Left cardiac atrium (tissue), 4 donors: ENCODE measurements at places on chromosomes 1 and 21. TPM values are rescaled to one million over a fixed set of nuclear protein-coding genes. Genes with fewer than 3 reads are reported as not detected.
A peak's percentile ranks its signal among the peaks of the same experiment; 100 is the strongest.

- no peak for DNase-seq
Observed at GRCh38 chr1:235268379-235269125, 59.4 kb downstream of the ARID4B start.

DNA sequence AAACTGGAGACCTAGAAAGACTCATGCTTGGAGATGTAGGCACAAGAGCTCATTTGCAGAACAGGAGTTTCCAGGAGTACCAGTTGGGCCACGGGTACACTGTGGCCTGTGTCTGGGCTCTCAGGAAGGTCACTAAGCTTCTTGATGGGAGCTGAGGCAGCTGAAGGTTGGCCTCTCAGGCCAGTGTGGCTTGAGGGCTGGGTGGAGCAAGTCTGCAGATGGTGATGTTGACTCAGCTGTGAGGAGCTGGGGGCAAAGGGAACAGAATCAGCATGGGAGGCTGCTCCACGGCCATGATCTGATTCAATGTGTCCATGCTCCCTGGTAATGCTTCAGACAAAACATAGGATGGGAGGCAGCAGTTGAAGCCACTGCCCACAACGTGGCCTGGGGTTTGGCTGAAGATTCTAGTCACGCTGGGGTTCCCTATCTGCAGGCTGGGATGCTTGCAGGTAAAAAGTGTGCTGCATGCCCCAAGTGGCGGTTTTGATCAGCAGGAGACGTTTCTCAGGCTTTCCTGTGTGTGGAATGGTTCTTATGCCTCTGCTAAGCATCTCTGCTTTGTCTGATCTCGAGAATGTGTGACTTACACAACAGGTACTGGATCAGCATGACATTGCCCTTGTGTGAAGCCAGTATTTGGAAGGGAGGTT is 15.4 kb upstream of the TENT5C start:
- DNase-seq: no peak

DNA sequence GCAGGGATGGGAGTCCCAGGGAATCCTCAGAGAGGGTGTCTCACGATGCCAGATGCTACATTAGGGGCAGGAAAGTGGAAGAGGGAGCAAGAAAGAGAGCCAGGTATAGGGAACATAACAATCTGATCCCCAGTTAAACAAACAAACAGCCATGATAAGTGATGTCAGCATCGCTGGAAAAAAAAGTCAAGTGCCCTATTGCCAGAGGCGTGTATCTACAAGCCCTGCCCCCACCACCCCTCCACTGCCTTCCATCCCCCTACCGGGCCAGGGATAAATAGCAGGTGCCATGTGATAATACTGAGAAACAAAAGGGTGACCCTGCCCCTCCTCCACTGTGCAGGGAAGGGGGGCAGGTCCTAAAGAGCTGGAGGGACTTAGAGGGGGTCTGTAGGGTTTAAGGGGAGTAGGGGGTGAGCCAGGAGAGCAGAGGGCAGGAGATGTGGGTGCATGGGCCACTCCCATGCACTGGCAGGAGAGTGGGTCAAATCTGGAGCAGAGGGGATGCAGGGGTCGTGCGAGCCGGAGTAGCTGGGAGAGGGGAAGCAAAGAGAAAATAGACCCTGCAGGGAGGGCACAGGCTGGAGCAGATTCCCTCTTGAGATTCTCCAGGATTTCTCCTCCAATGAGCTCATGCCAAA is 3.4 kb downstream of the SLC26A9 start:
- DNase-seq: no peak

The RIPK4 gene
- total RNA-seq: 3.0 TPM

DNA sequence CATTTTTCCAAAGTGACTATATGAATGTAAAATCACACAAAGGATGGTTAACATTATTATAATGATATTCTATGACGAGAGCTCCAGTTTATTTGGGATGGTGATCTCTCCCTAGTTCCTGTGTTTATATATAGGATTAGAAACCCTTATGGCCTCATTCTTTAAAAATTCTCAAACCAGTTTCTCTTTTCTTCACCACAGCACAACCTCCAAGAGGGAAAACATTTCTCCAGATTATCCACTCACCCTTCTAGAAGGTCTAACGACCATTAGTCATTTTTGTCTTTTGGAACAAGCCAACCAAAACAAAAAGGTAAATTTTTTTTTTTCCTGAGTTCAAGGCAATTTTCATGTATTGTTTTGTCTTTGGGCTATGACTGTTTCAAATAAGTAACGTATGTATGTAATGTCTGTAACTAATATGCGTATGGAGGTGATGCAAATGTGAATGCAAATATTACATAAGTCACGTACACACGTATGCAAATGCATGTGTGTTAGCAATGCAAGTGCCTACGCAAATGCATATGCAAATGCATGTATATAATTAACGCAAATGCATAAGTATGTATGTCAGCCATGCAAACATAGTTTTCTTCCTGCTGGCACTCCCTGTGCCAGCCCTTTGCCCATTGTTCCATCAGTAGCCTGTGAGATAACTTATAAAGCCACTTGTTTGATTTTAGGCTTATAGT is 72.5 kb upstream of the MORC3 start:
- DNase-seq: no peak

- no peak for DNase-seq
Observed at GRCh38 chr1:70518106-70518505, 107.0 kb downstream of the CTH start.

GRCh38 chr1:79587229-79587628 is 580.7 kb upstream of the ADGRL4 start:
- no peak for DNase-seq

DNA sequence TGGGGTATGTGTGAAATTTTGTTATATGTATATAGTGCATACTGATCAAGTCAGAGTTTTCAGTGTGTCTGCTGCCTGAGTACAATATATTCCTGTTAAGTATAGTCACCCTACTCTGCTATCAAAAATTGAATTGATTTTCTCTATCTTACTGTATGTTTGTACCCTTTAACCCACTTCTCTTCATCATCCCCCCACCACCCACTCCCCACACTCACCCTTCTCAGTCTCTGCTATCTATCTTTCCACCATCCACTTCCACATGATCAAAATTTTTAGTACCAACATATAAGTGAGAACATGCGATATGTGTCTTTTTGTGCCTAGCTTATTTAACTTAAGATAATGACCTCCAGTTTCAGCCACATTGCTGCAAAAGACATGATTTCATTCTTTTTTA is 4.2 kb downstream of the LY9 start:
- no peak for DNase-seq

GRCh38 chr1:76266762-76267161 is 192.2 kb downstream of the ST6GALNAC3 start:
- no peak for DNase-seq

- peak; percentile 47 for DNase-seq
Observed at GRCh38 chr1:115725600-115725999, 42.9 kb downstream of the CASQ2 start.

DNA sequence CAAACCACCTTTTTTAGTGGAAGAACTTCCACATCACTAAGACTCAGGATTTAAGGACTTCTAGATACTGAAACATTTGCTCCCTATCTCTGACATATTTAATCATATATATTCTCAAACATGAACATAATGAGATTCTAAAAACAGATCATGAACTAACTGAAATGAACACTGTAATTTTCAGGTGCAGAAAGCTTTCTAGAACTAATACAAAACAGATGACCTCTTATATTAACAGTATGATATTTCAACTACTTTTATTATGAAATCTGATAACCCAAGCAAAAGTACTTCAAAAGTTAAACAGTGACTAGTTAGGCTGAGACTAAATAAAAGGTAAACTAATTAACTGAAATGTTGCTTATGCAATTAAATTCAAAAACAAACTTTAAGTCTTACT is 157.5 kb downstream of the COP1 start:
- no peak for DNase-seq

The CNKSR1 gene
- total RNA-seq: 0.60 TPM

GRCh38 chr1:11501906-11502485 is 23.0 kb downstream of the DISP3 start:
- no peak for DNase-seq

DNA sequence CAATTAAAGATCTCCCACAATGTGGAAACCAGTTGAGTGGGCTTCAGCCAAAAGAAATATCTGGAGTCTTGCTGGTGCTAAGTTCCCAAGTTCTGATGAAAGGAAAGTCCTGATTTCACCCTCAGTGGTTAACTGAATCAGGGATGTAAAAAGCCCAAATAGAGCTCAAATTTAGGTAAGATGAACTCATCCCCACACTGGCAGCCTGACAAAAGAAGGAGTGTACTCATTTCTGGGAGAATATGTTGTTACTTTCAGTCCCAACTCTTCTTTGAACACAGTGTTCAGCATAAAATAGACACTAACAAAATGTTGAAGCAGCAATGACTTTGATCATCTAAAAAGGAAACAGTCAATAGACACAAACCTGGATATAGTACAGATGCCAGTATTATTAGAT is 91.7 kb downstream of the CHRM3 start:
- no peak for DNase-seq

GRCh38 chr1:64525116-64525686 is 55.3 kb downstream of the CACHD1 start:
- DNase-seq: no peak

DNA sequence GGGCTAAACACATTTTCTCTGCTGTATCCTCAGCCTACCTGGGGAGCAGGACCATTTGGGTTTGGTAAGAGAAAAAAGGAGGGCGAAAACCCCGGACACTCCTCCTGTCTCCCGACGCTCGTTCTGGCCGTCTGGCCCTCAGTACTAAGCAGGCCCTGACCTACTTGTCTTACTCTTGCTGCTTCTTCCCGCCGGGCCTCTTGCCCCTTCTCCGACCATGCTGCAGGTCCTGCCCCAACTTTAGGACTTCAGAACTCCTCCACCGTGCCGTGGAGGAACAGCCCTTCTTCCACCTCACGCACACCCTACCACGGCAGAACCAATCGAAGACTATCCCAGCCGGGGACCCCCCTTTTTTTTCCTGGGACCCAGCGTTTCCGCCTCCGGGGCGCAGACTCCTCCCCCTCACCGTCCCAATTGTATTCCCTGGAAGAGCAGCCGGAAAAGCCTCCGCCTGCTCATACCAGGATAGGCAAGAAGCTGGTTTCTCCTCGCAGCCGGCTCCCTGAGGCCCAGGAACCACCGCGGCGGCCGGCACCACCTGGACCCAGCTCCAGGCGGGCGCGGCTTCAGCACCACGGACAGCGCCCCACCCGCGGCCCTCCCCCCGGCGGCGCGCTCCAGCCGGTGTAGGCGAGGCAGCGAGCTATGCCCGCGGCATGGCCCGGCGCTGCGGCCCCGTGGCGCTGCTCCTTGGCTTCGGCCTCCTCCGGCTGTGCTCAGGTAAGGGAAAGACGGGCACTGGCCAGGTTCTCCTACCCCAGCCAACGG is at the start of gene CHRNB2:
Gene CHRNB2 (plus strand): TSS at position 393 of the 771 bp plus-strand sequence. CDS start 267 bp downstream, at position 660.
- DNase-seq: peak; percentile 73

The OR2T35 gene
- total RNA-seq: not detected

- no peak for DNase-seq
Observed at GRCh38 chr1:231507476-231508355, 20.8 kb upstream of the TSNAX start.

DNA sequence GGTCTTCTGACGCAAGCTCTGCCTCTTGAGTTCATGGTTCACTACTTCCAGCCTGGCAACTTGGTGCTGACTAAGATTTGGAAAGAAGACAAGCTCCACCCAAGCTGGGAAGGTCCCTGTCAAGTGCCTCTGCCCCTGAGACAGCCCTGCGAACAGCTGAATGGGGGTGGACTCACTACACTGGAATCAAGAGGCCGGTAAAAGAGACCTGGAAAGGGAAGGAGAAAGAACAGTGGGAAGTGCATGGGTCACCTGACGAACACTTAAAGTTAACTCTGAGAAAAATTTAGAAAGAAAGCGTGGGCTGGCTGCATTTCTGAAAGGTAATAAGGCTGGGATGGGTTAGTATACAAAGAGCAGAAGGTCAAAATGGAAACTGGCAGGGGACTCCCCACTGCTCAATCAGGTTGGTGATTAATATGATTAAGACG is 26.1 kb upstream of the ZNF496 start:
- peak; percentile 37 for DNase-seq

DNA sequence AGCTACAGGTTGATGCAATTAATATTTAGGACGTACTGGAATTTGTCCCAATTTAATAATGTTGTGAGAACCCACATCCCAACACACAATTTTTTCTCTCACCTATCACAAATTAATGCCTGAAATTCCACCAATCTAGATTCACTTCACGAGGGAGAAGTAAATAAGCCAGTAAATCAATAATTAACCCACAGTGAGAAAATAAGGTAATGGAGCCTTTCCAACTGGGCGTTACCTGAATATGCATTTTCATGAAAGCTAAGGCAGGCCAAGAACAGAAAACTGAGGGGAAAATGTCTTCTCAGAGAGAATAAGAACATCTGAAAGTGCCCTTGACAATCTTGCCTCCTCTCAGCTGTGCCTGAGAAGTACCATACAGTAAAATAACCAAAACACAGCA is 240.8 kb upstream of the NR5A2 start:
- no peak for DNase-seq

The MRPS14 gene
- total RNA-seq: 26.7 TPM

The DDAH1 gene
- total RNA-seq: 15.6 TPM

The SPRR1B gene
- total RNA-seq: not detected

DNA sequence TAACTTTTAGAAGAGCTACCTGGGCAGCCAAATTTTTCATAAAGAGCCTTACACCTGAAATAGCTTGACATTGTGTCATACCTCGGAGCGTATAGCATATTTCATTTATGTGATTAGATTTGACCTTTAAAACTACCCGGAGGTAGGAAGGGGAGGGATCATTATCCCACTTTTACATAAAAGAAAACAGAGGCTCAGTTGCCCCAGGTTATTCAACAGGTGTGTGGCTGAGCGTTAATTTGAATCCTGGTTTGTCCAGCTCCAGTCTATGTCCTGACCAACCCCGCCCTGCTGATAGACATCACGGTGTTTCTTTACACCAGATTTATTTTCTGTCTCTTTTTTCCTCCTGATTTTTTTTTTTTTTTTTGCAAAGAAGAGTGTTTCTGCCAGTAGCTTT is 39.7 kb downstream of the PBX1 start:
- DNase-seq: no peak

GRCh38 chr1:171188388-171189266 is 3.5 kb downstream of the FMO2 start:
- peak; percentile 65 for DNase-seq

The LHX8 gene
- total RNA-seq: not detected

GRCh38 chr1:10530281-10530740 is 55.6 kb downstream of the PEX14 start:
- DNase-seq: peak; percentile 47

GRCh38 chr1:99636647-99637175 is 9.2 kb upstream of the PALMD start:
- no peak for DNase-seq

DNA sequence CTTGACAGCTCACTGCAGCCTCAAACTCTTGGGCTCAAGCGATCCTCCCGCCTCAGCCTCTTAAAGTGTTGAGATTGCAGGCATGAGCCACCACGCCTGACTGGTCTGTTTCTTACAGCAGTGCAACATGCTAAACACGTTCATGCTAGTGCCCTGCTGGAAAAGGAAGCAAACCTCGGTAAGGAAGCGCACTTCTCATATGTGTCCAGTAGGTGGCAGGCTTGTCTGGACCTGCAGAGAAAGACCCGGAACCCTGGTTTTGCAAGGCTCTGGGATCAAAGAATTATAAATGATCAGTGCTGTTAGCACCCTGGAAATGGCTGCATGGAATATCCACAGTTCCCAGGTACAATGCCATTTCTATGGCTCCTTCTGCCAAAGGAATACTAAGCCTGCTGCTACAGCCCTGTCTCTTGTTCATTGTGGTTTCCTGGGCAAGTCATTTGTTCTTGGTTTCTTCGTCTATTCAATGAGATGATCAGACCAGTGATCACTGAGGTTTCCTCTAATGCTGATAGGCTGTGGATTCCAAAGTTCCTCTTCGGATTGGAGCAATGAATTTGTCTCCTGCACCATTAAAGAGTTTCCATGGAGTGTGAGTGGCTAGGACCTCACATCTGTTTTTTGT is 15.9 kb downstream of the RNU5D-1 start:
- peak; percentile 56 for DNase-seq

- DNase-seq: no peak
Observed at GRCh38 chr1:38565020-38565491, 294.5 kb downstream of the RRAGC start.
